ENCODE measurements at places on chromosomes 1 and 21. TPM values are rescaled to one million over a fixed set of nuclear protein-coding genes. Genes with fewer than 3 reads are reported as not detected.

FOXD2 gene
- total RNA-seq = 0.44 TPM

TNFSF4 gene
- total RNA-seq = 1.9 TPM

BCL2L15 gene
- total RNA-seq = 1.5 TPM

GRIK3 gene
- not detected for total RNA-seq

GRCh38 chr1:47424336-47424982 lies 8.4 kb downstream of the FOXE3 start:
- DNase-seq = no peak

GRCh38 chr1:214277704-214278635 lies 3.0 kb upstream of the SMYD2 start:
- DNase-seq = no peak

GRCh38 chr1:74502432-74502831 lies 10.0 kb downstream of the LRRC53 start:
- DNase-seq = no peak

DNA sequence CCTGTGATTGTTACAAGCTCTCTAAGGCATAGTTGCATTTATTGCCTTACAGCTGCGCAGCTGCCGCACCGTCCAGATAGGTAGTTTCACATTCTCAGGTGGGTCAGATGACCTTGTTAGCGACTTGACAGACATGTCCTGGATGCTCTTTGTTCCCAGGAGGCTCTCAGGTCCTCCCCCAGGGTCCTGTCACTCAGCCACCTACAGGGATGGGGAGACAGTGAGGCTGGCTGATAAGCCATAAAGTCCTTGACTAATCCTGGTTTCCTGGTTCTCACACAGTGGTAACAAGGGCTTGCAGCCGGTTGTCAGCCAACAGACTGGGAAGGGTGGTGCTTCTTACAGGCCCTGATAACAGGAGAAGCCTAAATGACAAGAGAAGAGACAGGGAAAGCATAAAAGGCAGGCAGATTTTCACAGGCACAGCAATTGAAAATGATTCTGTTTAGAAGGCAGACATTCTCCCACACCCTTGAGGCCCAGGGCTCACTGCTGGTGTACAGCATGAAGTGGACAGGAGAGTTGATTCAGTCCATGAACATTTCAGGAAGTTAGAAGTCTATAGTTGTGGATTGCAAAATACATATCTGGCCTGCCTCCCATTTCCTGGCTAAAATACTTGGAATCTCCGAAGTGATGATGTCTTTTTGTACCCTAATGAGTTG lies 2.9 kb downstream of the ARF1 start:
- no peak for DNase-seq

DNA sequence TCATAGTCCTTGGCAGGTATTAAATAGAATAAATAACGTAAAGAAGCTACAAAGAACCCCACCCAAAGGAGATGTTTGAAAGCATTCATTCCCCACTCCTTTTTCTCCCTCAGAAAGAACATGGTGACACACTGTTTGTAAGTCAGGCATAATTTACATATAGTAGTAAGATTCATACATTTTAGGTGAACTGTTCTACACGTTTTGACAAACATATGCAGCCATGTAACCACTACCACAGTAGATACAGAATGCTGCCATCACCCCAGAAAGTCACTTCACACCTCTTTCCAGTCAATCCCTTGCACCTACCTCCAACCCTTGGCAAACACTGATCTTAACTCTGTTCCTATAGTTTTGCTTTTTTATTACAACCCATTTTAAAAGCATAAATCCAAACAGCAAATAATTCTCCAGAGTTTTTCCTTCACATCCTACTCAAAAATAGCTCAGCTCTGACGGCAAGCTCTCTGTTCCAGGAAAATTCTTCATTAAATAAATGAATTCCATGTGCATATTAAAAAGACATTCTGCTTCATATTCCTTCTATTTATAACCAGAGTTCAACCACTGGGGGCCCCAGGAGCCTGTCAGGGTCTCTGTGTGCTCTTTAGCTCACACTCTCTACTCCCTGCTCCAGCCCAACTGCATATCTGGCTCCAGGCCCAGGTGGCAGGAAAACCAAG lies 258.8 kb downstream of the PLPP3 start:
- DNase-seq = no peak

GRCh38 chr1:25033030-25033827 lies 103.2 kb upstream of the RUNX3 start:
- no peak for DNase-seq

GRCh38 chr1:34060901-34061415 lies 104.1 kb downstream of the CSMD2 start:
- no peak for DNase-seq

GRCh38 chr1:26470878-26471497 lies 1.3 kb upstream of the HMGN2 start:
- no peak for DNase-seq

DNA sequence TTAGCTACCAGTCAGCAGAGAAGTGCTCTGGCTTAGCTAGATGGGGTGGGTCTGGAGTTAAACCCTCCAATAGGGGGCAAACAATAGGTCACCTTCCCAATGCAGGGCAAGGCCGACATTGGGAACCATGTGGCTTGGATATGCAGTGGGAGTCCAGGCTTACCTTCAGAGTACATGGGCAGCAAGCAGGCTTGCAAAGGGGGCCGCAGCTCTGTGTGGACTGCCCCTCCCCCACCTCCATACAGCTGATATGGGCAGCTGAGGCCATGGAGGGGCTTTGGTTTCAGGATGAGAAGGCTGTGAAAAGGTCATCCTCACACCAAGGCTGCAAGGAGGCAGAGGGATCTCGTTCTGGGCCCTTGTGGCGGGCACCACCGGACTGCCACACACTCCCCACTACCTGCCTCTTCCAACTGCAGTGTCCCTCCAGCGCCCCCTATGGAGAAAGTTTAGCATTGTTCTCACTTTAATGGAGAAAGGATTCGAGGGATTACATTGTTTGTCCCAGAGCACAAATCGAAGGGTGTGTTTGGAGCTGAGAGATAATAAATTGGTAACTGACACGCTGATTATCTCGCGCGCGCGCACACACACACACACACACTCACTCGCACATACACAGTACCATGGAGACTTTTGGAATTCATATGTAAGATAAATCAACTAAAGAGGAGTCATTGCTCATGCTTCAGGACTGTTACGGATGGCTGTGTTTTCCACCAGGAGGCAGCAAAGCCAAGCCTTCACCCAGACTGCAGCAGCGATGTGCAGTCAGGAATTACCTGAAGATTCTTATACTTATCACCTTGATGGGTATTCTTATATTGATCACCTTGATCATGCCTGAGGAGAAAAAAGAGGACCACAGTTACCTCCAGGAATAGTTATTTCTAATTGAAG lies 7.0 kb upstream of the SMCP start:
- no peak for DNase-seq

DNA sequence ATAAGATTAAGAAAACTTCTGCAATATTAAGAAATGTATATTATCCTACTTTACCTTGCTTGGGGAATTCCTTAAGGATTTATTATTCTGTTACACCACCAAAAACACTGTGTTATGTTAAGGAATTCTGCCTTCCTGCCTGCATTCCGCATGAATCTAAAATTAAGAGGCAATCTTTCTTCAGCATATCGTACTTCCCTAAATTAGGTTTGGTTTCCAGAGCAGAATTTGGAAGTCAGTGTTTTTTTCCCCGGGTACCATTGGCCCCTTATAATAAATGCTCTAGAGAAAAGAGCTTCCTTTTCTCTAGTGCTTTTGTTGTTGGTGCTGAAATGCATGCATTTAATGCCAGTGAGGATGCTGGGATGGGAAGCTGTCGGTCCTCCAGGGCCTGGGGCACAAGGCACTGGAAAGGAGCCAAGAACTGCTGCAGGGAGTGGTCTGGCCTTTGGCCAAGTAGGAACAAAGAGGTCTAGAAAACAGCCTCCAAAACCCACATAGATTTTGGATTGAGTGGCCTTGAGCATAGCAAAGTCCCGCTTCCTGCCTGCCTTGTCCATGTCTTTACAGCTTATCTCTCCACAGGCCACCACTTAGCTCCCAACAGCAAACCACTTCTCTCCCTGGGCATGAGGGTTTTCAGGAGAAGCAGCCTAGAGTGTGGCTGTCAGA lies 69.9 kb downstream of the RRAGC start:
- no peak for DNase-seq
